T47D (cell line): ENCODE measurements at places on chromosomes 2 and 18.
A peak's percentile ranks its signal among the peaks of the same experiment; 100 is the strongest.

DNA sequence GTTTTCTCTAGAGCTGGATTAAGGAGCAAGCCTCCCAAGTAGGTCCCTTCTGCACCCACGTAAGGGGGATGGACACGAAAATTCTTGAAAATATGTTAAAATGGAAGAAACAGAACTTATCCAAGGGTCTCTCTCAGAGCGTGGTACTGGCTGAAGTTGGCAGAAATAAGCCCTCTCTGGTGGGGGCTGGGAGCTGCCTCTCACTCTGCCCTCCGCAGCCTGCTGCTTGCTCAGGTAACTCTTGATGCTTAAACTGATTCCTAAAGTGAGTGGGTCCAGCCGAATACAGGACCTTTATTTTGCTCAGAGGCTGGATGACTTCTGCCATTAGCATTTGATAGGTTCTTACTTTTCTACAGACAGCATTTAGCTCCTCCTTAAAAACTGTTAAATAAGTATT, 78.1 kb downstream of the SPHKAP start:
- DNase-seq: no peak

- DNase-seq: no peak
These were observed 12.0 kb downstream of the SLC38A11 start for GRCh38 chr2:164943289-164943688.

- no peak for DNase-seq
These were observed 511.9 kb upstream of the NRP2 start for GRCh38 chr2:205170399-205170798.

- no peak for DNase-seq
These were observed 109.0 kb upstream of the BZW1 start for GRCh38 chr2:200702646-200703118.

DNA sequence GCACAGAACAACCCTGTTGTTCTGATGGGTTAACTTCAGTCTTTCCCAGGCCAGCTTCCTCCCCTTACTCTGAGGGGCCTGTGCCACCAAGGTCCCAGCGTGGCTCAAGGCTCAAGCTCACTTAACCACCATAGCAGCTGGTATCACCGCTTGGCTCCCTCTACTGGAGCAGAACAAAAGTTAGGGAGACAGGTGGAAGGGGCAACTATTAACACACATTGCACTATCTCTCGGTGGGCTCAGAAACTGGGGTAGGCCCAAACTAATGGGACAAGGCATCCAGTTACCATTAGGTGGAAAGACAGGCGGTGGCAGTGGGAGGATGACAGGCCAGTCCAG, 88.7 kb upstream of the ATL2 start:
- DNase-seq: peak; percentile 56

DNA sequence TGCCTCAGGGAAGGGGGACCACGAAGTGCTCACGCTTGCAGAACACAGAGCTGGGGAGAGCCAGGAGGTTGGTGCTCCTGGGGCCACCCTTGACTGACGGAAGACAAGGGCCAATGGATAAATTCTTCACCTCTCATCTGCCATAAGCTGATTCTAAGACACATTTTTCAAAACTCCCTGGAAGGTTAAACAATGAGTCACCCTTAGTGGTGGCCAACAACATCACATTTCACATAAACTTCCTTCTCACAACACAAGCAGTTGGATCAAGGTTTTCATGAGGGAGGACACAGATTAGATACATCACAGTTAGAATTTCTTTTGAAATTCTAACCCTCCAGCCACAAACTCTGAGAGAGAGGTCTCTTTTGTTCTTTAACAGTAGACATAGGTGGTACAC, 713.6 kb upstream of the POU3F3 start:
- DNase-seq: no peak

GRCh38 chr2:234840336-234840735, 111.5 kb upstream of the SH3BP4 start:
- no peak for DNase-seq

DNA sequence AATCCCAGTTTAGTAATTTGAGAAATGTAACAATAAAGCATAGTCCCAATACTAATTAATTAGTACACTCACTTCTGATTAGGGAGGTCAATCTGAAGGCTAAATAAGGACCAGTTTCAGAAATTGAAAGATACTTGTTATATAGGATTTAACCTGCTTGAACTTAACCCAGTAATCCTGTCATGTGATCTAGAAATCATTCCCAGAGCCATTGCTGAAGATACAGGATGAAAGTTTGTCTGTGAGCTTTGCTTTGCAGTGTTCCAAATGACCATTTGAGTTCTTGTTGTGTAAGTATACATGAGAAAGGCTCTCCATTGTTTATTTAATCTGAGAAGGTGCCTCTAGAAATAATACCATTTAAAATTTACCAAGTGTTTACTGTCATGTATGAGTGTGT, 52.2 kb downstream of the GALNT1 start:
- no peak for DNase-seq

- DNase-seq: no peak
These were observed 4.6 kb upstream of the ENOSF1 start for GRCh38 chr18:717003-717402.

DNA sequence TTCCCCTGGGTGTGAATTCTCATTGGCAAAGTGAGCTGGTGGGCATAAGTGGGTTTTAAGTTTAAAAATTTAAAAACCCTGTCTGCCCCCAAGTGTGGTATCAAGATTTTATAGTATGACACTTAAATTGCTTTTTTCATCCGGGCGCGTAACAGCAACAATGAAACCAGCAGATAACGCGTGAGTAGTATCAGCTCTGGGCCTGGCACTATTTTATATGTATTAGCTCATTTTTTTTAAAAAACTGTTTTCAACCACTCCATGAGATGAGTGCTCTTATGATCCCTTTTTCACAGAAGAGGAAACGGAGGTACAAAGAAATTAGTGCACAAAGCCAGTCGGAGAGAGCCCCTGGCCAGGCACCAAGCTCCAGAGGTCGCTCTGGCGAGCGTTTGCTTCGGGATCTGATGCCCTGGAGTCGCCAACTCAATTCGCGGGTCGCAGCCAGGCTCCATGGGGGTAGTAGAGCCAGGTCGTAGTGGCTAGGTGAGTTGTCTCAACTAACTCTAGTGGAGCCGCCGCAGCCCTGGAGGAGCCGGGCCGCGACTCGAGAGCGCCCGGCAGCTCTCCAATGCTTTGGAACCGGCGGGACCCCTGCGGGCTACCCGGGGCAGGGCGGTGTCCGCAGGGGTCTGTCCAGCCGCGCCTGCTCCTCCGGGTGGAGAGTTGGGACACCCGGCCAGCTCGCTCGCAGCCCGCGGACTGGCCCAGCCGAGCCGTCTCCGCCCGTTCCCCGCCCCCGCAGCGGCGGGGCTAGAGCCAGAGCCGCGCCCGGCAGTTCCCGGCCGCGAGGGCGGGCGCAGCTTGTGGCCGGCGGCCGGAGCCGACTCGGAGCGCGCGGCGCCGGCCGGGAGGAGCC, at the start of gene IL1R1:
Gene IL1R1 (plus strand): TSS at position 777 of the 859 bp plus-strand sequence. CDS start 14,979 bp downstream, outside the sequence.
- peak; percentile 73 for DNase-seq

DNA sequence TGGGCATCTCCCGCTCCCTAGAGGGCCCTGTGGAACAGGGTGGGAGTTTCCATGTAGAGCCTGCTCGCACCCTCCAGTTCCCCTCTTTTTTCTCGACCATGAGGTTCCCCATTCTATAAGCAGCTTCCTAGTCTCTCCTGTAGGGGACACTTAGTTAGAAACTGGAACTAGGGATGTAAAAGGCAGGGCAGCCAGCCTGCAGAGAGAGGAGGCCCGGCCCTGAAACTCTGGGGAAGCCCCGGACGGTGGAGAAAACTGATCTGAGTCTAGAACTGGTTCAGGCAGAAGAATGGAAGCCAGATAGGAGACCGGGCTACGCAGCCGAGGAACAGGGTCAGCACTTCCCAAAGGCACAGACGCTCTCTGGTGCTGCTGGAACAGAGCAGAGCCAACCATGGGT, 51.6 kb upstream of the ATG16L1 start:
- no peak for DNase-seq

DNA sequence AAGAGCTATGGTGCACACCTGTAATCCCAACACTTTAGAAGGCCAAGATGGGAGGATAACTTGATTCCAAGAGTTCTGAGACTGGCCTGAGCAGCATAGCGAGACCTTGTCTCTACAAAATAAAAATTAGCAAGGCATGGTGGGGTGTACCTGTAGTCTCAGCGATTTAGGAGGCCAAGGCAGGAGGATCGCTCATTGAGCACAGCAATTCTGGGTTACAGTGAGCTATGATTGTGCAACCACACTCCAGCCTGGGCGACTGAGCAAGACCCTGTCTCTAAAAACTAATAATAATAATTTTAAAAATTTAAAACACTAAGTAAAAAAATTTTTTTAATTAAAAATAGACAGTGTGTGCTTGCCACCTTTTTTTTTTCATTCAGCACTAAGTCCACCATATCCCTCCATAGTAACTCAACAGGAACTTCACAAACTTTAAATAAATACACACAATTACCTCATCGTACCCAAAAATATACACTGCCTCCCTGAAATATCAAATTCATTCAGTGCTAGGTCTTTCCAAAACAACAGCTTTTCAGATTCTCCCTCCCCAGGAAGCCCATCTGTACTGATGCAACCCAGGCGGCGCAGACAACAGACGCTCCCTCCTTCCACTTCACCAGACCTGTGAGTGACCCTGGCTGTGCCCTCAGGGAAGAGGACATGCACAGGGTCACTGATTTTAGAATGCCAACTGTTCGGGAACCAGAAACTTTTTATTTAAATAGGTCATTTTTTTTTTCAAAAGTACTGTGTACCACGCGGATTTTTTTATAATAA, 29.6 kb downstream of the FAM168B start:
- DNase-seq: no peak

- DNase-seq: no peak
These were observed 279.7 kb downstream of the MBD2 start for GRCh38 chr18:53944721-53945120.

DNA sequence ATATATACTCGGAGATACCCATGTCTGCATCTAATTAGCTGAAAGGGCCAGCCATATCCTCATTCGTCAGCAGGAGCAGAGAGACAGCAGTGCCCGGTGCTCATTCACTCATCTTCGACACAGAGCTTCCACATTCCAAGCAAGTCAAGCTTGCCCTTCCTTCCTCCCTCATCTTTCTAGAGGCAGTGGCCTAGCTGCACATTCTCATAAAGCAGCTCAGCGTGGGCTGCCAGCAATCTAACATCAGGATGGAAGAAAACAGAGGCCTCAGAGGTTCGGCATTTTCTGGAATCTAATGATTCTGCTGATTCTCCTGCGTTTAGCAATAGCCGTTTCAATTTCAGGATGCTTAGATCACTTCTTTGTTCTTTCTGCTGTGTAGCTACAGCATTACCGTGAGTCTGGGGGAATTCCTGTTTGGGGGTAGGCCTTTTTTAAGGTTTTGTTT, 68.8 kb downstream of the CLHC1 start:
- DNase-seq: no peak

DNA sequence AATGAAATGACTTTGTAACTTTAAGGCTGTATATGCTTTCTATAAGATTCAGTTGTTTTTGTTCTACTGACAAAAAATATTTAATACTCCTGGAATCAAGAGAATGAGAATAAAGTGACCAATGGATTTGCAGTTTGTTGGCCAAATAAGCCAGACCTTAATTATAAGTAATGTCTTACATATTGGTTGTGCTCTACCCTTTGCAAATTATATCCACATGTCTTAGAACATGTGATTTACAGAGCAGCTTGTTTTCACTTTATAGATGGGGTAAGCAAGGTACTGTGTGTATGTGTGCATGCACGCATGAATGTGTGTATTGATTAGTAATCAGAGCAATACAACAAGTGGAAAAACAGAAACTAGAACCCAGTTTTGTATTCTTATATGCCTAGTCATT, 59.1 kb downstream of the RMDN2 start:
- no peak for DNase-seq

DNA sequence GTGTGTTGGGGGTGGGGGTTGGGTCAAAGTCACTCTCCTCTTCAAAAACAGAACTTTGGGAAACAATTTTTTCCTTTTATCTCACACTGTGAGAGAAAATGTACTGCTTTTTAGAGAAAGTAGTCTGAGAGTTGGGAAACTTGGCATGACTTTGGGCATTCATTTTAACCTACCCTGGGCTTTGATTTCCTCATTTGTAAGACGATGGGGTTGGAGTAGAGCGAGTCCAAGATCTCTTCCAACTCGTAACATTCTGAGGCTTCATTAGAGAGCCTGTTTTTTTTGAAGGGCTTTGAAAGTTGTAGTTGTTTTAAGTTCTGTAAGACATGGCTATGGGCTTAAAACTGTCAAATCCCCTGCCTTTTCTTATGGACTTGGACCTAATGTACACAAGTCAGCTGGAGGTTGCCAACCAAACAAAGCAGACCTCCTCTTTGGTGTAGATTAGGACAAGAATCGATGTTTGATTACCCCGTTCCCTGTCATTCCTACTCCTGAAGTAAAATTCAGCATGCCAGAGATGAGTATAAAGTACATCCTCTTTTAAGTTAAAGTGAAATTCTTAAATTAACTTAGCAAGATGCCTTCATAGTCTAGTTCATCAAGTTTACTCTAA, 8.4 kb downstream of the PHLPP1 start:
- no peak for DNase-seq

GRCh38 chr18:57150828-57151227, 3.9 kb downstream of the BOD1L2 start:
- DNase-seq: no peak

- no peak for DNase-seq
These were observed 10.8 kb downstream of the YPEL5 start for GRCh38 chr2:30157616-30158015.

- no peak for DNase-seq
These were observed 16.1 kb downstream of the KCNS3 start for GRCh38 chr2:17894556-17894955.

DNA sequence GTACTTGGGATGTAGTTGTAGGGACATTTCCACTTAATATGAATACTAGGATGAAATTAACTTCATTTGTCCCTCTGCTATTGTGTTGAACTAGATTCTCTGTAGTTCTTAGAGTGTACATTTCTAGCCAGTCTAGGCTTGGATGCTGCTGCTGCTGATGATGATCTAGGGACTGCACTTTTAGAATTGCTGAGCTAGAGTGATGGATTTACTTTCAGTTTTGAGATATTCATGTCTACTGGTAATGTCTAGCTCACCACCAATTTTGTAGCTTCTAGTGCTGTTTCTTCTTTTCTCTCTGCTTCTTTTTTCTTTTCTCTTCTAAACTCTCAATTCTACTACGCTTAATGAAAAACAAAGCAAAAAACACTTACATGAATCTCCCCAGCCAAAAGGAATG, 49.4 kb downstream of the MRPS9 start:
- DNase-seq: no peak

- DNase-seq: no peak
These were observed 746.6 kb downstream of the CBLN2 start for GRCh38 chr18:71797554-71797953.
